Stimulated activated naive B cell treated with anti-CD40 and anti-IgM and Interleukin-4, amounts not matched to agents 10 μg/mL and 1 μg/mL and 100 μg/mL, for 72 hours (primary cell): ENCODE measurements at places on chromosomes 1 and 21.
A peak's percentile ranks its signal among the peaks of the same experiment; 100 is the strongest.

GRCh38 chr1:93976711-93977597 is 67.7 kb upstream of the GCLM start:
- no peak for DNase-seq

DNA sequence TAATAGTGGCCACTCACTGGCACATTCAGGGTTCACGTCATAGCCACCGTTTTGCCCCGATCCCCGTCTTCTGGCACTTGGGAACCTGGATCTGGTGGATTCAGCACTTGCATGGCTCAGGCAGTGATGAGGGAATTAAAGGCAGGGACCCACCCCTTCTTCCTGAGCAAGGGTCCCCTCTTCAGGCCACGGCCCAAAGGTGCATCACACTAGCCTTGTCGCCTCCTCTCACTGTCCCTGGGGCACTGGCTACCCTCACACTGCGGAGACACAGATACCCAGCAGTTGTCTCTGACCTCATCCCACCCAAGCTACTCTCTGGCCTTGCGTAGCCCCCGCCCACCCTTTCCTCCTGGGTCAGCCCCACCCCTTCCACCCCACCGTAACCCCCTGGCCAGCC is 19.9 kb upstream of the LDLRAP1 start:
- no peak for DNase-seq

DNA sequence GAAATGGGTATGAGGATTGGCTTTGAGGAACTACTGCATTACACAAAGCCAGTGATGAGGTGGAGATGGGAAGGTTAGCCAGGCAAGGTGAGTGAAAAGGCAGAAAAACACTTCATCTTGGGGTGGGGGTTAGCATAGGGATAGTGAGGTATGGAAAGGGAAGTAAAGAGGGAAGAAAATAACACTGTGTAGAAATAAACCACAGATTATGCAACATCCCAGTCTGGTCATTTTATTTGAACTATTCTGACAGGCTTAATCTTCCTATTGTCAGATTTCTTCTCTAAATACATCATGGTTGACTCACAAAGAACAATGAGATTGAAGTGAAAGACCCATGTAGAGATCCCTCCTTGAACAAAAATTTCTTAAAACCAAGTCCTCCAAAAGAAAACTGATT is 640.2 kb downstream of the PTPRC start:
- no peak for DNase-seq

- DNase-seq, result no peak
Measured at GRCh38 chr1:103582464-103582863, 11.1 kb downstream of the AMY2B start.

DNA sequence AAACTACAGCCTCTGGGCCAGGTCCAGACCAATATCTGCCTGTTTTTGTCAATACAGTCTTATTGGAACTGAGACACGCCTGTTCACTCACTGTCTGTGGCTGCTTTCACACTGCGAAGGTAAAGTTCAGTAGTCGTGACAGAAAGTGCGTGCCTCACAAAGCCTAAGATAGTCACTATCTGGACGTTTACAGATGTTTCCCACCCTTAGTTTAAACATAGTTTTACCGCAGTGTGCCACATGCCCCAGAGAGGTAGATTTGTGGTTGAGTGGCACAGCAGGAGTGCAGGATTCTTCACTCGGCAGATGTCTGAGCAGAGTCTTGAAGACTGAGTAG is 61.9 kb downstream of the NFASC start:
- DNase-seq, result no peak

DNA sequence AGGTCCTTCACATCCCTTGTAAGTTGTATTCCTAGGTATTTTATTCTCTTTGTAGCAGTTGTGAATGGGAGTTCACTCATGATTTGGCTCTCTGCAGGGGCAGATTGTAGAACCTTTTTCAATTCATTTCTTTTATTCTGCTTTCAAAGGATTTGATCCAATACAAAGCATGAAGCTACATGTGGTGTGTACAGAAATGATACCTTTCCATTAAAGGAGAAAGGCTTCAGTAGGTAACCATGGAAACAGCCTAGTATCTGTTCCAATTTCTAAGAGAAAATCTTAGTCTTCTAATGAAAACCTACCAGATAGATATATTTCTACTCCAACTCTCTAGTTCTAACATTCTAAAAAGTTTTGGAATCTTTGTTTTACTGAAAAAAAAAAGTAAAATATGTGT is 105.0 kb downstream of the SYT14 start:
- DNase-seq, result no peak

DNA sequence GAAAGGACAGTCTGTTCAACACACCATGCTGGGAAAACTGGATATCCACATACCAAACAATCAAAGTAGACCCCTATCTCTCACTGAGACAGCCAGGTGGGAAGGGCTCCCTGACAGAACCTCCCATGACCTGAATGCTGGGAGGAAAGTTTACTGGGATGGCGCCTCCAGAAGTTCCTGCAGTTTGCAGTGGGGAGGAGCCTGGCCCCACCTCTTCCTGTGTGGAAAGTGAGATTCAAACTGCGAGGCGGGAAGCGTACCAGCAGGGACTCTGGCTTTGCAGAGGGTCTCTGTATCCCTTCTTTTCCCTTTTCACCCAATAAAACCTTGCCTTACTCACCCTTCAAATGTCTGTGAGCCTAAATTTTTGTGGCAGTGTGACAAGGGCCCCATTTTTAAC is 190.7 kb downstream of the HHIPL2 start:
- DNase-seq, result no peak

- DNase-seq, result no peak
Measured at GRCh38 chr1:24801176-24801575, 55.9 kb downstream of the CLIC4 start.

- no peak for DNase-seq
Measured at GRCh38 chr21:23890652-23891051, 1716.6 kb downstream of the MRPL39 start.

GRCh38 chr1:172941471-172941870 is 109.3 kb downstream of the TNFSF18 start:
- no peak for DNase-seq

GRCh38 chr21:31343680-31344480 is at the start of gene TIAM1:
Gene TIAM1 (minus strand): TSS chr21:31344261. CDS start chr21:31266972, 77,289 bp downstream.
- peak; percentile 17 for DNase-seq

GRCh38 chr1:159889821-159890252 is 10.1 kb downstream of the CFAP45 start:
- peak; percentile 44 for DNase-seq

DNA sequence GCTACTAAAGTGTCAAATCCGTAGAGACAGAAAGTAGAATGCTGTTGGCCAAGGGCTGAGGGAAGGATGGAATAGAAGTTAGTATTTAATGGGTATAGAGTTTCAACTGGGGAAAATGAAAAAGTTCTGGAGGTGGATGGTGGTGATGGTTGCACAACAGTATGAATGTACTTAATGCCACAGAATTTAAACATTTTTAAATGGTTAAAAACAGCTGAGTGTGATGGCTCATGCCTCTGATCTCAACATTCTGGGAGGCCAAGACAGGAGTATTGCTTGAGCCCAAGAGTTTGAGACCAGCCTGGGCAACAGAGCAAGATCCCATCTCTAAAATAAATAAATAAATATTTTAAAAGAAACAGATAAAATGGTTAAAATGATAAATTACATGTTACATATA is 44.5 kb downstream of the PIK3R3 start:
- DNase-seq, result no peak

DNA sequence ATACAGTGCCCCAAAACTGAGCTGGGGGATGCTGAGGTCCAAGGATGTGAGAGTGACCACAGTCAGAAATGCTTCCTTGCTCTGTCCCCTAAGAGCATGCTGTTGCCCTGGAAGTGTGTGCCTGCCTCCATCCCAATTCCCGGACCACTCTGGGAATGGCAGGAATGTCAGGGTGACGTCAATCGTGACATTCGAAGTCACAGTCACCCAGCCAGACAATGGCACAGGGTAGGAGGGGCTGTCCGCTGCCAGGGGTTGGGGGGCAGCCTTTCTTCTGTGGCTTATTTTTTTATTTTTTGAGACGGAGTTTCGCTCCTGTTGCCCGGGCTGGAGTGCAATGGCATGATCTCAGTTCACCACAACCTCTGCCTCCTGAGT is 22.3 kb downstream of the MEF2D start:
- no peak for DNase-seq

- no peak for DNase-seq
Measured at GRCh38 chr1:3863231-3863935, 6.1 kb downstream of the DFFB start.

DNA sequence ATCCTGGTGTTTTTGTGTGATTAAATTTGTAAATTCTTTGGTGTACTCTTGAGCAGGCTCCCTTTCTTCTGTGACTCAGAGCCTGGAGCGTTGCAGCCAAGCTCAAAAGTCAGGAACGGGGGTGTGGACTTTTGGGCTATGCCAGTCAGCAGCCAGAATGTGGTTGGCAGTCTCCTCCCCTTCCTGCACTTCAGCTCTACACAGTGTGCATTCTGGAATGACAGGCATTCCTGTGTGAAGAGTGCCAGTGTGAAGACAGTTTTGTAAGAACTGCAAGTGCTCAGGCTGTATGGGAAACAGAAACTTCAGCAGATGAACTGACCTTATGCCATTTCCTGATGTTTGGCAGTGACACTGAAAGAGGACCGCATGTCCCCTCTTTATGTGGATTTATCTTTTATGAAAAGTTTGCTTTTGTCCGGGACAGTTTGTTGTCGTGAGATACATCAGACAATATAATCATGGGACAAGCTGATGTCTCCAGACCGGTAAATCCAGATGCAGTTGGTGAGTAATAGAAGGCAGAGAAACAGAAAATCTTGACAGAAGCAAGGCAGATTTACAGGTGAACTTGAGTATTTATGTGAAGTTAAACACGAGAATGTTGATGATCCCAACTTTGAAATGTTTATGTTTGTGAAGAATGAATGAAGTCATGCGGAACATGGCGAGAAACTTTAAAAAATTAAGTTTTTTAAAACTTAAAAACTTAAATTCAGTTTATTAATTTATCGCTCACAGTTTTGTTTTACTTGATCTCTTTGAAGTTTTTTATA is 67.7 kb upstream of the RCC1 start:
- DNase-seq, result no peak

GRCh38 chr1:66332548-66332901 is 201.4 kb upstream of the SGIP1 start:
- DNase-seq, result no peak

- DNase-seq, result no peak
Measured at GRCh38 chr1:145545055-145545454, 62.7 kb upstream of the GPR89A start.

DNA sequence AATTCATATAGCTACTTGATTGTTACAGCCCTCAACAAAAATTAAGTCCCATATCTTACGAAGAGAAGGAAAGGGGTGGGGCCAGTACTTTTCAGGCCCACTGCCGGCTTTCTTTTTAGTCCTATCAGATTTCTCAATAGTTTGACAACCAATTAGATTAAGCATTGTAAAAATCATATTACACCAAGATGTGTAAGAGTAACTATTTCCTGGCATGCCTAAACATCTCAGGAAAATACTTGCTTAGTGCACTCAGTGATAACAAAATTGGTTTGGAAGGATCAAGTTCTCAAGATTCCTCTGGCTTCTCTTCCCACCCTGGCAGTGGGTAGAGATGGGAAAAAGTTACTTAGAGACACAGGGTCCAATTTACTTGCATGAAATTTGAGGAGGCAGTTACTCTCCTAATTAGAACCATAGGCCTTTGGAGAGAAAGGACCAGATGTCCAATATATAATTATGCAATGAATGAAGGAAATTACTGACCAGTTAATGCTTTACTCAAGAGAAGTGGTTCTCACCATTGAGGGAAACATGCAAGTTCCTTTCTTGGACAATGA is 30.1 kb downstream of the STPG1 start:
- DNase-seq, result no peak
